AG08396 (cell line): ENCODE measurements at places on chromosomes 7 and 10.

DNA sequence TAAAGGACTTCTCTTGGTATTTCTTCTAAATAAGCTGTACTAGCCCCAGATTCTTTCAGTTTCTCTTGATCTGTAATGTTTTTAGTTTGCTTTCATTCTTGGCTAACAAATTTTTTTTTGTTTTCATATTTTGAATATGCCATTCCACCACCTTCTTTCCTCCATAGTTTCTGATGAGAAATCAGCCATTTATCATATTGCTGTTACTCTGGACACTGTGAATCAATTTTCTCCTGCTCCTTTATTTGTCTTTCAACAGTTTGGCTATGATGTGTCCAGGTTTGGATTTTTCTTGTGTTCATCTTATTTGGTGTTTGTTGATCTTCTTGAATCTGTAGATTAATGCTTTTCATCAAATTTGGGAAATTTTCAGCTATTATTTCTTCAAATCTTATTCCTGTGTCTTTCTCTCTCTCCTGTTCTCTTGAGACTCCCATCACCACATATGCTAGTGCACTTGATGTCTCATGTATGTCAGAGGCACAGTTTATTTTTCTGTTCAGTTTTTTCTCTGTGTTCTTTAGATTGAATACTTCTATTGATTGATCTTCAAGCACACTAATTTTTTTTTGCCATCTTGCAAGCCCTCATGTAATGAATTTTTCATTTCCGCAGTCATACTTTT, 15.0 kb downstream of the ELFN1 start:
- DNase-seq = no peak

DNA sequence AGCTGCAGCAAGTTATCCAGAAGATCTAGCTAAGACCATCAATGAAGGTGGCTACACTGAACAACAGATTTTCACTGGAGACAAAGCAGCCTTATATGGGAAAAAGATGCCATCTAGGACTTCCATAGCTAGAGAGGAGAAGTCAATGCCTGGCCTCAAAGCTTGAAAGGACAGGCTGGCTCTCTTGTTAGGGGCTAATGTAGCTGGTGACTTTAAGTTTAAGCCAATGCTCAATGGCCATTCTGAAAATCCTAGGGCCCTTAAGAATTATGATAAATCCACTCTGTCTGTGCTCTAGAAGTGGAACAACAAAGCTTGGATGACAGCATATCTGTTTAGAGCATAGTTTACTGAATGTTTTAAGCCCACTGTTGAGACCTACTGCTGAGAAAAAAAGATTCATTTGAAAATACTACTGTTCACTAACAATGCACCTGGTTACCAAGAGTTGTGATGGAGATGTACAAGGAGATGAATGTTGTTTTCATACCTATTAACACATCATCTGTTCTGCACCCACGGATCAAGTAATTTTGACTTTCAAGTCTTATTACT, 13.6 kb upstream of the ADAMTS14 start:
- no peak for DNase-seq

GRCh38 chr10:109982123-109982522, 25.7 kb upstream of the ADD3 start:
- no peak for DNase-seq

GRCh38 chr7:157009778-157010587, 480 bp downstream of the MNX1 start:
- DNase-seq = no peak
